ENCODE measurements at places on chromosomes 16 and 17.

DNA sequence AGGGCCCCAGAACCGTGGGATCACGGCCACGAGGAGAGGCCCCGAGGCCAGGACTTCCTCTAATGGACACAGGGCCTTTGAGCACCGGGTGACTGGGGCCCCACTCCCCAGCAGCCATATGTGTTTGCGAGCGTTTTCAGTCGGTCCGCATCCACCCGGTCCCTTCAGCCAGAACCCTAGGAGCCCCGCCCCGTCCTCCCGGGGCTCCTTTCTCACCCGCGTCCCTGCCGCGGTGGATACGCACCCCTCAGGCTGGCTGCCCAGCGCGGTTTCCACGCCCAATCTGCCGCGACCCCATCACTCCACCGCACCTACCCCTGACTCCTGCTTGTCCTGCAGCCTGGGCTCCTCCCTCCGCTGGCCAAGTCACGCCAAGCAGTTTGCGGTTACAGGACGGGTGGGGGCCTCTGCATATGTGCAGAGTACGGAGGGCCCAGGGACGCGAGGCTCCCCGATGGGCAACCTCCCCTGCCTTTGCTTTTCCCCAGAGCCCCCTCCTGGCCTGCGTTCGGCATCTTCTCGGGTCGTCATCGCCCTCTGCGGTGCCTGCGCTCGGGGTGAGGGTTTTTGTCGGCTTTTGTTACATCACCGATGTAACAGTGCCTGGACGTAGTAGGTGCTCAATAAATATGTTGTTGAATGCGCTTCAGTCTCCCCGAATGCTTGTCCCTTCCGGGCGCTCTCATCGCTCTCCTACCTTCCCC is 1.0 kb upstream of the TTYH2 start:
- no peak for DNase-seq

- no peak for DNase-seq
Observed at GRCh38 chr17:35254107-35254773, 11.4 kb downstream of the SLFN5 start.

GRCh38 chr17:70329721-70330120 is 160.4 kb downstream of the KCNJ2 start:
- DNase-seq = no peak

DNA sequence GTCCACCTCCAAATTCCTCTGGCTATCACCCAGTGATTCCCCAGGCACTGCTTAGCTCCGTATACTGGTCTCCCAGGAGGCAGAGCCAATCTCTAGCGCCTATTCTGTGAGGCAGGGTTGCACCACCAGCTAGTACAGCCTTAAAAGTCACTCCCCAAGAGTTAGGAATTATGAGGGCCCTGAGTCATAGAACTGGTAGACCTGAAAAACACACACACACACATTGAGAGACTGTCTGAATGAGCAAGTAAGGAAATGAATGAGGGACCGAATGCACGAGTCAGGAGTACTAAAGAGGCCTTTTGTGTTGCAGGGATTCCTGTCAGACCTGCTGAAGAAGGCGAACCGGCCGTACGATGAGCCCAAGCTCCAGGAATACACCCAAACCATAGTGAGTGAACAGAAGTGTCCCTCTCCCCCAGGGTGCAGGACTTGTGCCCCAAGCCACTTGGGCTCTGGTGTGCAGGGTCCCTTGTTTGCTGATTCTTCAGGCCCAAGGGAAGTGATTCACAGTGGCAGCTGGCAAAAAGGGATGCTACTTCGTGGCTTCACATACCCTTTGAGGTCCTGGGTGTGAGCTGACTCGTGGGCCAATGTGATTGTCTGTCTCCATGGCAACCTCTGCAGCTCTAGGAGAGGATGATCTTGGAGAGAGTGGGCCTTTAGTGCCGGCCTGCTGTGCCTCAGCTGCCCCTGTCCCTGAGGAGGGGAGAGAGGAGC is 24.7 kb downstream of the CALB2 start:
- no peak for DNase-seq

Measured in SK-N-SH (cell line).